Neuronal stem cell (in vitro differentiated cells): ENCODE measurements at places on chromosomes 2 and 18.

DNA sequence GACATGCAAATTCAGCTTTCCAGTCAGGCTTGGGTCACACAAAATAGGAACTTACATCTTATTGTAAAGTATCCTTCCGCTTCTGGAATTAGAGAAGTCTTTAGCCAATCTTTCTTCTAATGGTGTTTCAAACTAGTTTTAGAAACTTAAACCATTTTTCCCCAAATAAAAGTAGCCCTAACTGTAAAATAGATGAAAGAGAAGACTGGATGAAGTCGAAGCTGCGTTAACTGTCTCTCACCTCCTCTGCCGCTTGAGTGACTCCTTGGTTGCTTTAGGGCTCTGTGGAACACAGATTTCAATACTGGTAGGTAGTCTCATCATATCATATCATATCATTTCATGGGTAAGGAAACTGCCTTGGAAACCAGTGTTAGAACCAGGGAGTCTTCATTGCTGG is 498.4 kb downstream of the XIRP2 start:
- no peak for DNase-seq

GRCh38 chr2:205803500-205803899 is 121.2 kb downstream of the NRP2 start:
- no peak for DNase-seq

- DNase-seq: no peak
Observed at GRCh38 chr18:54192415-54192814, 32.1 kb downstream of the MBD2 start.

- DNase-seq: no peak
Observed at GRCh38 chr18:45015788-45016128, 335.1 kb downstream of the SETBP1 start.

GRCh38 chr2:103959174-103960128 is 894.5 kb upstream of the POU3F3 start:
- peak; percentile 54 for DNase-seq

DNA sequence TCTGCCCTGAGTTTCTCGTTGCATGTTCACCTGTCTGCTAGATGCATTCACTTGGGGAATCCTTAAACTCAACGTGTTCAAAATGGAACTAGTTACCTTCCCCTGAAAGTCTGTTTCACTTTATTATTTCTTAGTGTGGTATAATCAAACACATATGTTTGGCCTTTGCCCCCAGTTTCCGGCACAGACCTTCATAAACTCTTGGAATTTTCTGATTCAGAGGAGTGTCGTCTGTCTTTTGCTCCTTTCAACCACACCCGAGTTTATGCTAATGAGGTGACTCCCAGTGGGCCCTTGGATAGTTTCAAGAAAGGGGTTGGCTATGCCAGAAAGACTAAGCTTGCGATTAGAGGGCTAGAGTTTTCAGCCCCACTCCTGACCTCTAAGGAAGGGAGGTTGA is 198.9 kb downstream of the CDCA7 start:
- DNase-seq: no peak

DNA sequence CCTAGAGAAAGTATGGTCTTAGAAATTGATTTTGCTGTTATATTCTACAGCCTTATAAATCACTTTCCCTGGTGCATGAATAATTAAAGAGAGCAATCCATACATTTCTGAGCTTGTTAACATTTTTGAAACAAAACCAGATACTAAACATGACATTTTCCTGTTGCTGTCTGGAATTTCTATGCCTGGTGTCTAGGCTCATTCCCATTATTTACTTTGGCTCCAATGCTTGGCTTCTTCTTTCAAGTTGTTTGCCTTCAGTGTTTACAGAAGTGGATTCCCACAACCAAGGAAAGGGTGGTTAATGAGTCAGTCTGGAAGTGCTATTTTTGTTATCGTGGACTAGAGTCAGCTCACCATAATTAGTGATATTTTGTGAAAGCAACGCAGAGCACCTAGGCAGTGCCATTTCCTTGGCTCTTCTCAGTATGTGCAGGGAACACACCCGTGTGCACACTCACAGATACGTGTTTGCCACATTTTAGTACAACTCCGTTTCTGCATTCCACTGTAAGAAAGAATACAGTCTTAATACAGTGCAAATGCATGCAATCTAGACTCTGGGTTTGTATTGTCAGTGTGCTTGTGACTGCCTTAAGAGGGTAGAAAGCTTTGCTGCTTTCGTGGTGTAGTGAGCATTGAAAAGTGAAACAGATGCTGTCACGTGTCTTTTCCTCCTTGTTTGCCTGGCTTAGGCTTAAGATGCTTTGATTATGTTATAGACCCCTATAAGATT is 185.0 kb upstream of the RASGRP3 start:
- no peak for DNase-seq

DNA sequence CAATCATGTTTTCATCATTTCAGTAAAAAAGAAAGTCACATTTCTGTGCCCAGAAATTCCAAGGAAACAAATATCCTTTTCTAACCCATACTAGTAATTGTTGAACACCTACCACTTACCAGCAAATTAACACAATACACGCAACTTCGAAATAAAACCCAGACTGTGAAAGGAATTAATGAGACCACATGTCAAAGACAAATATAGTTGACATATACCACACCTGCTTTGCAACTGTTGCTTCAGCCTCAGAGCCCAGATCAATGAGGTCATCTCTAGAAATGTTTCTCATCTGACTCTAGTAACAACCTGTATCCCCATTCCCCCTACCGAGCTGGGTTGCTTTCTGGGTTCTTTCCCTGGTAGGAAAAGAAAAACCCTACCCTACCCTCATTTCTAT is 52.6 kb downstream of the TRIP12 start:
- no peak for DNase-seq

DNA sequence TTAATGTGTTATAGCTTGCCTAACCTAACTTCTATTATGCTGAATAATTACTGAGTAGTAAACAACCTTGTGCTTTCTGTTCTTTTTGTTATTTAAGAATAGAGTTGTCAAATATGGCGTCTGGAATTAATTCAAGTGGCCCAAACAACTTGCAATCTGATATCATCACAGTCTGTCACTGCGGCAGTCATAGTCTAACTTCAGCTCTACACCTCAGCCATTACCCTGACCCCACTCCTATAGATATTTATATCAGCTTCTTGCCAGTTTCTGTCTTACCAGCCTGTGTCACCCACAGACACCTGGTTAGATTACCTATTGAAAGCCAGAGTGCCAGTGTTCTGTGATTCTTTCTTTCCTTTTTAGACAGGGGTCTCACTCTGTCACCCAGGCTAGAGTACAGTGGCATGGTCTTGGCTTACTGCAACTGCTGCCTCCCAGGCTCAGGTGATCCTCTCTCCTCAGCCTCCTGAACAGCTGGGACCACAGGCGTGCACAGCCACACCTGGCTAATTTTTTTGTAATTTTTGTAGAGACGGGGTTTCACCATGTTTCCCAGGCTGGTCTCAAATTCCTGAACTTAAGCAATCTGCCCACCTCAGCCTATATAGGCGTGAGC is 14.1 kb upstream of the KLHL41 start:
- DNase-seq: no peak

GRCh38 chr2:204604061-204604460 is 58.8 kb downstream of the PARD3B start:
- DNase-seq: no peak

DNA sequence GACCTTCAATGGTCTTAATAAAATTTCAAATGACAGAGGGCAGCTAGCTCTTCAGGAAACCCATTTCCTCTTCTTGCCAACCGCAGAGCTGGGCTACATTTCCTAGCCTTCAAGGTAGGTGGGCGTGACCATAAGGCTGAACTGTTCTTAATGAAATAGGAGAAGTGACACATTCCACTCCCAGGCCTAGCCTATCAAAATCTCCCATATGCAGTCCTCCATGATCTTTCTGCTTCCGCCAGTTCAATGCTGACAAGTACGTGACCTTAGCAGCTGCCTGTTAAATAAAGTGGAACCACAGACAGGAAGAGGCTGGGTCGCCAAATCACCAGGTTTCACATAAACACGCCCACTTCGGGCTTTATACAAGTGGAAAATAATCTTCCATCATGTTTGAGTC is 13.2 kb downstream of the SERPINE2 start:
- DNase-seq: no peak

- no peak for DNase-seq
Observed at GRCh38 chr2:177796011-177796410, 276.6 kb downstream of the PDE11A start.

DNA sequence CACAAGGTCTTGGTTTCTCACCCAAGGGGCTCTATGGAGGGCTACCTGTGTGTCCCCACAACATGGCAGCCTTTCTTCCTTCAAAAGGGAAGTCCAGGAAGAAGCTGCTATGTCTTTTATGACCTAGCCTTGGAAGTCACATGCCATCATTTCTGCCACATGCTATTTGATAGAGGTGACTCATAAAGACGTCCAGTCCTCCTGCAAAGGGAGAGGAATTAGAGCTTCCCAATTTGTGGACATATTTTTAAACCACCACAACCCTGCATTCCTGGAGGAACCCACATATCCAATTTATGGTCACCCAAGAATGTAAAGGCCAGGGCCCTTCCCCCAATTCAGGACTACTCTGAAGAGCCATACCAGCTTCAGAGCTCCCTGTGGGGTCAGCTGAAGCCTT is 246.2 kb downstream of the CYP26B1 start:
- DNase-seq: no peak
